ENCODE measurements at places on chromosomes 6 and 20.

GRCh38 chr6:110116258-110116657 lies 63.2 kb downstream of the WASF1 start:
- DNase-seq, result no peak

GRCh38 chr6:127385668-127386430 lies 42.4 kb upstream of the ECHDC1 start:
- no peak for DNase-seq

DNA sequence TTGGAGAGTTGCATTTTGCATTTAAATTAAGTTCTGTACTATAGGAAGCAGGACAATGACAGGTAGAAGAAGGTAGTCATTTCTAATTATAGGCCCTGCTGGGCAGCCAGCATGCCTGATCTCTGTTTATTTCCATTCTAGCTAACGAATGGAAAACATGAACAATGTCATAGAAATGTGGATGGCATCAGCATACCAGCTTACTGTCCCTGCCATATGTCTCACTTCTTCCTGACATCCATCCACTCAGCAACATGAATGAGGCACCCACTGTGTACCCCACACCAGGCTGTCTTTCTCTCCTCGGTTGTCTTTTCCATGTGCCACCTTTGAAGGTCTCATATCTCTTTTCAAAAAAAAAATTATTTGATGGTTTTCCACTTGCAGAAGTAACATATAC lies 11.1 kb downstream of the ADTRP start:
- DNase-seq, result no peak

DNA sequence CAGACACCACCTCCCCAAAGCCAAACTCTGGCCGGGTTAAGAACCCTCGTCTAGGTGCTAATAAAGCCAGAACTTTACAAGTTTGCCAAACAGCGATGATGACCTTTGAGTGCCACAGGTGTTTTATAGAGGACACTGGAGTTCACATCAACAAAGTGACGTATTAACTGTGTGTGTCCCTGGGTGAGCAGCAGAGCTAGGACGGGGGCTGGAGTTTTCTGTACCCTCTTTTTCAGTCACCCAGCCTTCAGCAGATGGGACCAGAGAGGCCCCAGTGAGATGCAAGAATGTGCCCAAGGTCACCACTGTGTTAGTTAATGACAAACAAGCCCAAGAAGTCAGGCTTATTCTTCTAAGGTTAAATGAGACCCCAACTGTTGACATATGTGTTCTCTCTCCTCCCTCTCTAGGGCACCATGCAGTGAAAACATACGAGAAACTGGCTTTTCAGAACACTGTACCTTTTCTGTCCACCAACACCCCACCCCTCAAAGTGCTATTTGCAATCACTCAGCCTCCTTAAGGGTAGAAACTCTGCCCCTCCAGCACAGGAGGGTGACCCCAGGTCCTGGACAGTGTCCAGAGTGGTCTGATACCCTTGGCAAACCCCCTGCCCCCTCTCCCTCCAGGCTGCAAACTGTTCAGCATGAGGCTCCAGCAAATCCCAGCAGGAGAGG lies 5.2 kb downstream of the SDC4 start:
- DNase-seq, result no peak

GRCh38 chr20:49712996-49713752 lies 504 bp downstream of the B4GALT5 start:
- DNase-seq, result peak; percentile 77

- DNase-seq, result no peak
Measured at GRCh38 chr6:159467473-159468041, 225.5 kb downstream of the SOD2 start.

DNA sequence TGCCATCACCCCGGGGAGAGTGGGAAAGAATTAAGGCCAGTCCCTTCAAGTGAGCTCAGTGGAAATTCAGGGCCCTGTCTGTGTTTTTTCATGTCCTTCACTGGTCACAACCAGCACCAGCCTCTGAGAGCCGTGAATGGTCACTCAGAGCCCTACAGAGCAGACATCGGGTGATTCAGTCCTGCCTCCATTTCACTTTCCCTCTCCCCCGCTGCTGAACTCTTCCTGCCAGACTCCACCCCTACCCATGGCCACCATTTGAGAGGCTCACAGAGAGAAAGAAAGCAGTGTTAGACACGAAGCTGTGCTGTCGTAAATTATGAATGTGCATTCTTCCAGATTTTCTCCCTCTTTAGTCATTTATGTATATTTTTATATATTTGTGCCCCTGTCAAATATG lies 5.4 kb downstream of the R3HDML start:
- no peak for DNase-seq

Data from eye (tissue), 1 donor.